ENCODE measurements at places on chromosomes 5 and 9.

DNA sequence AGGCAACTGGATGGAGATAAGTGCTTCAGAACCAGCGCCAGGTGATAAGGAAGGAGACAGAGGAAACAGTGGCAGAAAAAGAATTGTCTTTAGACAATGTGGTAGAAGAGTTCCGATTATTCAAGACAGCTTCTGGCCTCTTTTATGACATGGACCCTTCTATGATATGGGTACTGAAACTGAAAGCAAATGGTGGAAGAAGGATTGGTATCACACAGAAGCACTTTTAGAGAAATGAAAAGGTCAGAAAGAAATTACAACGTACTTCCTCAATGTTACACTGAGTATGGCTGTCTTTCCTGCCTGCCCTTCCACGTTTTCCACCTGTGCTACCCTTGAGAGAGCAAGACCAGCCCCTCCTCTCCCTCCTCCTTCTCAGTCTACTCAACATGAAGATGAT lies 959.3 kb downstream of the DNAH5 start:
- no peak for DNase-seq

DNA sequence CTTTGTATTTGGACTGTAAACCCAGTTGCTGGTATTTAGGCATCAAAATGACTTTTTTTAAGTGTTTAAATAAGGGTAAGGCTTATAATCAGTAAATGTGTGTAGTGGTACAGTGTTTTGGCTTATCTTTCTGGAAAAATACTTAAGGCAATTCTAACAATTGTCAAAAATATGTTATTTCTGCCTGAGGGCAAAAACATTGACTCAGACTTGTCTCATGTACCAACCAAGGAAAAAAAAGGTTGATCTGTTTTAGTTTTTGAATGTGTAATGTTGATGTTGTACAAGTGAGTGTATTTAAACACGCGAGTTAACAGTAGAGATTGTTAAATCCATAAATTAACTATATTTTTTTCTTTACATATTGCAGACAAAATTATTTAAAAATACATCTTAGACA lies 277.8 kb upstream of the TYRP1 start:
- no peak for DNase-seq

GRCh38 chr5:169970339-169970738 lies 10.0 kb downstream of the INSYN2B start:
- no peak for DNase-seq

- DNase-seq = no peak
Observed at GRCh38 chr5:59637884-59638580, 255.5 kb downstream of the PDE4D start.

DNA sequence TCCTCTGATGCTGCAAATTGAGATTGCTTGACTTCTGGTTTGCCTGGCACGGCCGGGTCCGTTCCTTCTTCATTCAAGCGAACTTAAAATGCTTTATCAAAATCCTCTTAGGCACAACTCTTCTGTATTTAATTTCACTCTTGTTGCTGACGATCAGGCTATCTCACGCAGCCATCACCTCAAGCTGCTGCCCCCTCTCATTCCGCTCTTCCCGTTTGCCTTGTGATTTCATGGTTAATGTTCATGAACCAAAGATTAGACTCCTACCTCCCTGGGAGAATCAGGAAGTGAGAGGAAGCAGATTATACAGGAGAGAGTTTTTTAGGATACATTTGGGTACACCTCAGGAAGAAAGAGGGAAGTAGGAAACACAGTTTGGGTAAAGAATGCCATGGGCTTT lies 22.6 kb downstream of the QRFP start:
- DNase-seq = no peak

- DNase-seq = no peak
Observed at GRCh38 chr5:143143973-143144372, 259.5 kb downstream of the NR3C1 start.

DNA sequence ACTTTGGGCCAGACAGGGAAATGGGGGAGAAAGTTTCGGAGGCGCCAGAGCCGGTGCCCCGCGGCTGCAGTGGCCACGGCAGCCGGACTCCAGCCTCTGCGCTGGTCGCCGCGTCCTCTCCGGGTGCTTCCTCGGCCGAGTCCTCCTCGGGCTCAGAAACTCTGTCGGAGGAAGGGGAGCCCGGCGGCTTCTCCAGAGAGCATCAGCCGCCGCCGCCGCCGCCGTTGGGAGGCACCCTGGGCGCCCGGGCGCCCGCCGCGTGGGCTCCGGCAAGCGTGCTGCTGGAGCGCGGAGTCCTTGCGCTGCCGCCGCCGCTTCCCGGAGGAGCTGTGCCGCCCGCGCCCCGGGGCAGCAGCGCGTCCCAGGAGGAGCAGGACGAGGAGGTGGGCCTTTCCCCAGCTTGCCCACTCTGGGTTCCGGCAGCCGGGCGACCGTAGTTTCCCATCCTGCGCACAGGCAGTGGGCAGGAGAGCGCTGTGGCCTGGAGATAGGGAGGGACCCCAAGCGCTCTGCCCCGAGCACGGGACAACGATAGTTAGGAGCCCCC lies 516 bp downstream of the MAST4 start:
- DNase-seq = peak; percentile 43

- DNase-seq = no peak
Observed at GRCh38 chr9:133090752-133091385, 29.1 kb downstream of the CEL start.

GRCh38 chr5:39829441-39829840 lies 404.7 kb upstream of the DAB2 start:
- no peak for DNase-seq

DNA sequence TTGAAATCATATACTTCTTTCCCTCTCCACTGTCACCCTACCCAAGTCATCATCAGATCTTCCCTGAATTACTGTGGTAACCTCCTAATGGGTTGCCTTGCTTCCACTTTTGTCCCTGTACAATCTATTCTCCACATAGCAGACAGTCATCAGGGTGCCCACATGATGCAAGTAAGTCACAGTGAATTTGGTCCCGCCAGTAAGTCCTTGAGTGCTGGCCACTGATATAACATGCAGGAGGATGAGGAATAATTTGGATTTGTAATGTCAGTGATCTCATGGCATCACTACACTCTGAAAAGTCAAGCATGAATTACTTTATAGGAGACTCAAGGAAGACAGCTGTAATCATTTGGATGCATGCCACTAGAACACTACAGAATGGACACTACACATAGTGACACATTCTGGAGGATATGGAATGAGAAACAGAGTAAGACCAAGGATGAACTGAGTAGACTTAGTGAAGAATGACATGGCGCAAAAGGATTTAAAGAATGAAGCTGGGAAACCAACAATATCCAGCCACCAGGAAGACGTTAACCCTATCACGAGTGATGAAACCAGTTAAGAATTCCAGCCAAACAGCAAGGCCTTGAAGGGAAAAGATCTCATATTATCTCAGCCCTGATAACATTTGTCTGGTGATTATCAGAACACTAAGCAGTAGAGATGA lies 28.6 kb downstream of the MARCHF3 start:
- no peak for DNase-seq

GRCh38 chr5:94749042-94749441 lies 130.6 kb downstream of the SLF1 start:
- DNase-seq = peak; percentile 11

DNA sequence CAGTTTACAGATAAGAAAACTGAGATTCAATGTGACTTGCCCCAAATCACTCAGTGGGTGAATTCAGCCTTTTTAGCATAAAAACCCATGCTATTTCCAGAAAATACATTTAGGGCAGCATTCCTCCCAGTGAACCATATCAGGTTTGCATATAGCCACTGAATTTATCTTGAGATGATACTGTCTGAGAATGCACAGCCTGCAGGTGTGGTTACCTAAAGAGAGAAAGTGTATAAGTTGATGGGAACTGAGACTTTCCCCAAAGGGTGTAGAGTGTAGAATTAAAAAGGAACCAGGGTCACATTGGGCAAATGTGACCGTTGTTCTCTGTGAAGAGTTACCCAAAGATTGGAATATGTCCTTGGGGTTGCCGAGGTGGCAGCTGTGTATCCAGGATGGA lies 100.0 kb upstream of the PIK3R1 start:
- no peak for DNase-seq

GRCh38 chr5:136337788-136338187 lies 27.6 kb downstream of the TRPC7 start:
- no peak for DNase-seq

GRCh38 chr5:172351240-172351778 lies 67.7 kb upstream of the UBTD2 start:
- no peak for DNase-seq

- DNase-seq = no peak
Observed at GRCh38 chr5:147290261-147290660, 55.4 kb downstream of the STK32A start.

- DNase-seq = no peak
Observed at GRCh38 chr5:101364469-101364868, 461.4 kb upstream of the ST8SIA4 start.

GRCh38 chr5:89934069-89934468 lies 475.5 kb downstream of the CETN3 start:
- DNase-seq = no peak

- peak; percentile 1 for DNase-seq
Observed at GRCh38 chr9:119368681-119369581, at the start of gene BRINP1. BRINP1 (minus strand) TSS chr9:119369435; CDS start chr9:119313355, 56,080 bp downstream.

DNA sequence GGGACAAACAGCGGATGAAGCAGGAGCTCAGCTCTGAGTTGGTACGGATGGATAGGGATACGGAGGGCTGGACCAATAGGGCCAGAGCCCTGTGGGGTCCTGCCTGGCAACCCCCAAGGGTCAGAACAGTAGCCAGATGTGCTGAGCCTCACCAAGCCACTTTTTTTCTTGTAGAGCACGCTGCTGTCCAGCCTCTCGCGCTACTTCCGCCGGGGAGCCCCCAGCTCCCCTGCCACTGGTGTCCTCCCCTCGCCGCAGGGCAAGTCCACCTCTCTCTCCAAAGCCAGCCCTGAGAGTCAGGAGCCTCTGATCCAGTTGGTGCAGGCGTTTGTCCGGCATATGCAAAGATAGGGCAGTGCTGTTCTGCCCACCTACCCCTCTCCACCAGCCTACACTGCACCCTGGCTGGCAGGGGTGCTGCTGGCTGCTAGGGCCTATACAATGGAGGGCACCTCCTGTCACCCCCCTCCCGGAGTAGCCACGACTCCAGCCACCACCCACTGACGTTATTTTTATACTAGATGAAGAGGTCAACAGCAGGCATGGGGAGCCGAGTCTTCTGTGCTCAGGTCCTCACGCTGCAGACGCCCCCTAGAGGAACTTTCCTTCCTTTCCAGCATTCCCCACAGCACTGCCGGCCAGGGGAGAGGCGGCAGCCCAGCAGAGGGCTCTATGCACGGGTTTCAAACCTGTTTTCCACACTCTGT lies 21.6 kb downstream of the SH3GLB2 start:
- DNase-seq = peak; percentile 93

GRCh38 chr9:77848897-77849296 lies 182.7 kb downstream of the GNAQ start:
- DNase-seq = no peak

DNA sequence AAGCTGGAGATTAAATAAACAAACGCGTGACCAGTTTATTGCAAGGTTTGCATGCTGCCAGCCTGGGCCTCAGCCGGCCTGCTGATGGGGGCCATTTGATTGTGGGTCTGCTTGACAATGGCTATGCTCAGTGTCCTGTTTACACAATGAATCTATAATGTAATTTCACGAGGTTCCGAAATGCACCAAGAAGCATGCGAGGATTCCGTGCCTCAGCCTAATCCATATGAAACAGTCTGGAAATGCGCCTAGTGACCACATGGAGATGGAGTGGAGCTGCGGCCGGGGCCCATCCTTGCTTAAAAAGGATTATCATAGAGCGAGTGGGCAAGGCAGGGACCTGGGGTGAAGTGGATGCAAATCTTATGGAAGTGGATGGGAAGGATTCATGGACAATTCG lies 382.4 kb downstream of the CDK5RAP2 start:
- no peak for DNase-seq

DNA sequence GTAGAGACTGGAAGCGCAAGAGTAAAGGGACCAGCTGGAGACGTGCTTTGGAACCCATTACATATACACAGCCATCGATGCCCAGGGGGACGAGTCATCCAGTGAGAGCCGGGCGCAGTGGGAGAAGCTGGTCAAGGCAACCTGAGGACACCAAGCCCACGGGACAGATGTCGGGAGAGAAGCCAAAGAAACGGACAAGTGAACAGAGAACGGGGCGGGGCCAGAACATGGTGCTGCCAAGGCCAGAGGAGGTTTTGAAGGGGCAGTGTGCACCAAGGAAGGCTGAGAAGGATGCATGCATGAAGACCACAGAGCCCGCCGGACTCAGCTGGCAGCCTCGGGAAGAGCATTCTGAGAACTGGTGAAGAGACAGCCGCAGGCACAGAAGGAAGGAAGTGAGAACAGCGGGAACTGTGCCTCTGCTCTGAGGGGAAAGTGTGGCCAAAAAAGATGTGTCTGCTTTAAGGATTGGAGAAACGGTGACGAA lies 20.3 kb downstream of the CAMSAP1 start:
- DNase-seq = peak; percentile 43

DNA sequence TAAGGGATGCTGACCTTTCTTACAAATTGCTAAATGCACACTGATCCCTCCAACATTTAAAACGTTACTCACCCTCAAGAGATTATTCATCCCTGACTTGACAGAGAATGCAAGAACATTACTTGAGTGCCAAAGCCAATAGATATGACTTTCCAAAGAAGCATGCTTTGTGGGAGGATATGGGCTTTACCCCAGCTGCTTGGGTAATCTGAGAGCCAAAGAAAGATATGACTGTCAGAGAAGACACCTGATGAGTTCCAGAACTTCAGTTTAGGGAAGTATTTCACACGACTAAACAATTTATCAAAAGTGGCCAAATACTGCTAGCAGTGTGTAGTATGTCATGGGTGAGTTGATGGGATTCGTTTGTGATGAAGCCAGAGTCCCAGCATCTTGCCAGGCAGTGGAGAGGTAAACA lies 7.4 kb upstream of the SPDL1 start:
- DNase-seq = no peak

GRCh38 chr5:44614845-44615244 lies 193.9 kb upstream of the MRPS30 start:
- DNase-seq = no peak

- no peak for DNase-seq
Observed at GRCh38 chr5:151128817-151129216, 28.8 kb downstream of the ANXA6 start.

DNA sequence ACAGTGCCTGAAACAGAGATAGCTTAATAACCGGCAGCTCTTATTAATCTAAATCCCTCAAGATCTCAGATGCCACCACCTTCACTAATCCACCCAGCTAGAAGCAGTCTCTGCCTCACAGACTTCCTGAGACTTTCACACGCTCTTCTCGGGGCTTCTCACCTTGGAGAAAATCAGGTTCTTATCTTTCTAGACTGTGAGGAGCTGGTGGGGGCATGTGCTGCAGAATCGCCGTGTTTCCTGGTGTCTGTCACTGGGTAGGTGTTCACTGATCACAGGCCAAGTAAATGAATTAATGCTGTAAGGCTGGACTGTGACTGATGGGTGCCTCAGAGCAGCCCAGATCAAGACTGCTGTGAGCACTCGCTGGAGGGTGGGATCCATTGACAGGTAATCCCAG lies 101.7 kb downstream of the PSD2 start:
- no peak for DNase-seq

- no peak for DNase-seq
Observed at GRCh38 chr5:173746047-173746646, 129.7 kb upstream of the BOD1 start.

DNA sequence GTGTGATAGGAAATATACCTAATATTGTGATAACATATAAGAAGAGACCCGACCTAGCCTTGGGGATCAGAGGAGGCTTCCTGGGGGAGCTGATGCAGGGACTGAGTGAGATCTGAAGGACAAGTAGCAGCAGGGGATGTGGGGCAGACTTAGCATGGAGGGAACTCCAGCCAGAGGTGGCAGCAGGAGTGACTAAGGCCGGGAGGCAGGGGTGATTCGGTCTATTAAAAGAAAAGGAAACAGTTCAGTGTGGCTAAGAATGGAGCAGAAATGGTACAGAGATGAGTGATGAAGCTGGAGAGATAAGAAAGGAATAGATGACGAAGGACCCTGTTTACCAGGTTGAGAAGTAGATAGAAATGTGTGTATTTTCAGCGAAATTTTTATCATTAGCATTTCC lies 408.8 kb downstream of the ENC1 start:
- DNase-seq = no peak

All from hematopoietic multipotent progenitor cell treated with erythropoietin and hydrocortisone succinate and interleukin-3 and kit ligand, for 6 days (in vitro differentiated cells).